ENCODE measurements at places on chromosomes 6 and 20.

GRCh38 chr6:85585741-85586140 lies 7.9 kb downstream of the SNX14 start:
- no peak for DNase-seq

- no peak for DNase-seq
These were observed 176.9 kb upstream of the OPRM1 start for GRCh38 chr6:153862139-153862538.

DNA sequence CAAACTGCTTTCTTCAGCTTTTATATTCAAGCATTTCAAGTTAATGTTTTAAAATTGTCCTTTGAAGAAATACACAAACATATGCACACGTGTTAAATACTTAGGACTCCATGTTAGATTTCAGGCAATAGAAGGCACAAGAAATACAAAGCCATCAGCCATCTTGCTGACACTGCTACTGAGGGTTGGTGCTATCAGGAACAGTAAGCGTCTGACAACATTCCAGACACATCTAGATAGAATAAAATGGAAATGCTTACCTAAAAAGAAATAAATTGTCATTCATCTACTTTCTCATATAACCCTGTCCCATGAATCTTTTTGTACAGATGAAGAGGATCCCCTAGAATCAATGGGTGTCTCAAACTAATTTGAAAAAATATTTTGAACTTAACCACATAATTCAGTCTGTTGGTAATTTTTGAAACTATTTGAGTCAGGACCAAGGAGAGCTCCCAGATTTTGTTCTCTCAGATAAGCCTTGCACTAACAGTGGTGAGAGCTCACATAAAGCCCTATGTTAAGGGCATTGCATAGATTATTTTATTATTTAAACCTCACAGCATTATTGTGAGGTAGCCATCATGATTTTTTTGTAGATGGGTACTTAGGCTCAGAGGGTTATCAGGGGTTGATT lies 631.1 kb upstream of the POU3F2 start:
- no peak for DNase-seq

DNA sequence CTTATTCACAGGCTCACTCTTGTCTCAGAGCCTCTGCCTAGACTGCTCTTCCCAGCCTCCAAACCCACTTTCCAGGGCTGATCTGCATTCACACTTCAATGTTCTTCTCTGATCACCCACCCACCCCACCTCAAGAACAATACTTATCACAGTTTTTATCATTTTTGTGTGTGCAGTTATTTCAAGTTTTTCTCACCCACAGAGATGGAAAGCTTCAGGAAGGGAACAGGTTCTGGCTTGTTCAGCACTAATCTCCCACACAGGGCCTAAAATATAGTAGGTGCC lies 160.9 kb downstream of the MRPL14 start:
- DNase-seq: no peak

DNA sequence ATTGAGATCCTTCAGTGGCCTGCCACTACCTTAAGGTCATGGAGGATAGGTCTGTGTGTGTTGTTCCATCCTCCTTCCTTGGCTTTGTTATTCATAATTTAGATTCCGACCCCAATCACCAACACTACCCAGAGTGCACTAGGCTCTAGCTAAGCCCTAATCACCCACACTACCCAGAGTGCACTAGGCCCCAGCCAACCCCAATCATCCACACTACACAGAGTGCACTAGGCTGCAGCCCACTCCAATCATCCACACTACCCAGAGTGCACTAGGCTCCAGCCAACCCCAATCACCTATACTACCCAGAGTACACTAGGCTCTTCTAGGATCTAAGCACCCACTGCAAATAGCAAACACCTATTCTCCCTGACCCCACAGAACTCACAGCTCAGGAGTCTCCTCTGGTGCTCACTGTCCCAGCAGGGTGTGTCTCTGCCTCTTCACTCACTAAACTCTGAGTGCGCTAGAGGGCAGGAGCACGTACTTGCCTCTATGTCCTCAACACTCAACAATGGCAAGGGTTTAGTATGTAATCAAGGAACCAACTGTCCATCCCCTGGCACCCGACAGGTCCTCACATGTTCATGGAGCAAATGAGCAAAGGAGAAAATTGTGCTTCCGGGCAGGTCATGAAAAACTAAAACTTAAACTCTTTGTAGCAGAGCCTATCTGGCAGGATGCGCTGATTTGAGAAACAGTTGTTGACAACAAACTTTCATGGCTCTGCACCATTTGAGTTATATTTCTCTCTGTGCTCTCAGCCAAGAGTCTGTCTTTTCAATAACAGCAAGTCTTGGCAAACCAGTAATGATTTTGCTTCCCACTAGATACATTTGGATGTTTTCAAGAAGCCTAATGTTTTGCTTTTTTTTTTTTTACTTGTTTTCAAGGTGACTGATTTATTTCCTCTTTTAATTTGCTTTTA lies 54.3 kb downstream of the SLC22A23 start:
- DNase-seq: no peak

GRCh38 chr6:80641591-80641990 lies 535.1 kb downstream of the BCKDHB start:
- no peak for DNase-seq

GRCh38 chr20:32670773-32671455 lies 2.8 kb downstream of the C20orf203 start:
- no peak for DNase-seq

DNA sequence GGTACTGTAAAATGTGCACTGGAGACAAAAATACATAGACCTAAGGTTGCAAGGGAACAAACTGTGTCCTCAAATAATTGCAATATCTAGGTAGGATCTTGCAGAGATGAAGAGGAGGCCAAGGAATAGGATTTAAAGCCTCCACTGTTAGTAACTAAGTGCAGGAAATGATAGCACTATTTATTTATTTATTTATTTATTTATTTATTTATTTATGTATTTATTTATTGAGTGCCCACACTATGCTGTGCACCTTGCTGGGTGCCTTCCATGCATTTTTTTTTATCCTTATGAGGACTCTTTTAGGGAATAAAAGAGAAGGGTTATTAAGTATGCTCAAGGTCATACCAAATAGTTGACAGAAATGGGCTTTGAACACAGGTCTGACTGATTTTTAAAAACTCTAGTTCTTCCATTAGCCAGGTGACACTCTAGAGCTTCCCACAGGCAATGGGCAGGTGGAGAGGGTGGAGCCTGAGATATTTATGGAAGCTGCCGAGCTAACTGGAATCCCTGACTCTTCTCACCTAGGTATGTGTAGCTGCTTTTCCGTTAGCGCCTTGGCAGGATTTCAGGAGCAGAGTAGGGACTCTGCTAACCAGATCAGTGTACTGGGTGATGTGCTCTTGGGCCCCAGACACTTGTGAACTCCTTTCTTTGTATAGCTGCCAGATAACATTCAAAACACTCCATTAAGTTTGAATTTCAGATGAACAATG lies 12.8 kb upstream of the NUP153 start:
- DNase-seq: no peak

DNA sequence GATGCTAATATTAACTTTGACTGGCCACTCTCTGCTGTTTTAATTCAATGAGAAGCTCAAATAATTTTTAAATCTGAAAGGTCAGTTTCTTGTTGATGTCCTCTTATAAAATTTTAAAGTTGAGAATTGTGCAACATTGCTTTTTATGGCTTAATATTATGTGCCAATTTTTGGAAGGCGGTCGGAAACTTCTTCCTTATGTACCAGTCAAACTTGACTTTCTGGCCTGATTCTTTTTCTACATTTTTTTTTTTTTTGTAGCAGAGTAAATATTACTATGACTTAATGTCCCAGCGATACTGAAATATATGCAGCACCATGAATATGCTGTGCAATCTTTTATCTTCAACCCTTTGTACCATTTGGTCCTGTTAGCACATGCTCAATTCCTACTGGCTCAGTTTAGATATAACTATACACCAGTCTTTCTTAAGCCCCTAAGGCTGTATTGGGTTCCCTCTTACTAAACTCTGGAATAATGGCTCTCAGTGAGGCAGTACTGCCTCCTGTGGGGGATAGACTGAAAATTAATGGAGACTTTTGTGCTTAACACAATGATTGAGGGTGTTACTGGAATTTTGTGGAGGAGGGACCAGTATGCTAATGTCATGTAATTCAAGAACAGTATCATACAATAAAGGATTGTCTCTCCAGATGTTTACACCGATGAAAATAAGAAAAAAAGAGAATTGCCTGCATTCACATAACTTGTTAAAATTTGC lies 156.4 kb upstream of the SYNCRIP start:
- no peak for DNase-seq

GRCh38 chr20:40441771-40442170 lies 247.3 kb downstream of the MAFB start:
- no peak for DNase-seq

- DNase-seq: no peak
These were observed 137.2 kb downstream of the PTPRT start for GRCh38 chr20:43052532-43052931.

DNA sequence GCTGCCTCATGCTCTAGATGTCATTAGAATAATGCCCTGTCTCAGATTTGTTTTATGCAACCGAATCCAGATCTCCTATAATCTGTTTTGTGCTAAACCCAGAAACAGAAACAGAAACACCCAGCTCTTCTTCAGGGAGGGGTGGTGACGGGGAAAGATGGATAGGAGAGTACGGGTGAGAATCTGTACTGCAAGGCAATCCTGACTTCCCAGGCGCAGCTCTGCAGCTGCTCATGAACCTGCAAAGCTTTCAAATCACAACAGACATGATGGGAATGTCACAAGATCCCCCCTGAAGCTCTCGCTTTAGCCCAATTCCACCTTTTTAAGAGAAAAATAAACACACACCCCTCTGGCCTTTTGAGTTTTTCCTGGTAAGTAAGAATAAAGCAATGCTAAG lies 71.5 kb downstream of the PPP1R3G start:
- no peak for DNase-seq

- DNase-seq: no peak
These were observed 23.9 kb downstream of the CD83 start for GRCh38 chr6:14141351-14142062.

DNA sequence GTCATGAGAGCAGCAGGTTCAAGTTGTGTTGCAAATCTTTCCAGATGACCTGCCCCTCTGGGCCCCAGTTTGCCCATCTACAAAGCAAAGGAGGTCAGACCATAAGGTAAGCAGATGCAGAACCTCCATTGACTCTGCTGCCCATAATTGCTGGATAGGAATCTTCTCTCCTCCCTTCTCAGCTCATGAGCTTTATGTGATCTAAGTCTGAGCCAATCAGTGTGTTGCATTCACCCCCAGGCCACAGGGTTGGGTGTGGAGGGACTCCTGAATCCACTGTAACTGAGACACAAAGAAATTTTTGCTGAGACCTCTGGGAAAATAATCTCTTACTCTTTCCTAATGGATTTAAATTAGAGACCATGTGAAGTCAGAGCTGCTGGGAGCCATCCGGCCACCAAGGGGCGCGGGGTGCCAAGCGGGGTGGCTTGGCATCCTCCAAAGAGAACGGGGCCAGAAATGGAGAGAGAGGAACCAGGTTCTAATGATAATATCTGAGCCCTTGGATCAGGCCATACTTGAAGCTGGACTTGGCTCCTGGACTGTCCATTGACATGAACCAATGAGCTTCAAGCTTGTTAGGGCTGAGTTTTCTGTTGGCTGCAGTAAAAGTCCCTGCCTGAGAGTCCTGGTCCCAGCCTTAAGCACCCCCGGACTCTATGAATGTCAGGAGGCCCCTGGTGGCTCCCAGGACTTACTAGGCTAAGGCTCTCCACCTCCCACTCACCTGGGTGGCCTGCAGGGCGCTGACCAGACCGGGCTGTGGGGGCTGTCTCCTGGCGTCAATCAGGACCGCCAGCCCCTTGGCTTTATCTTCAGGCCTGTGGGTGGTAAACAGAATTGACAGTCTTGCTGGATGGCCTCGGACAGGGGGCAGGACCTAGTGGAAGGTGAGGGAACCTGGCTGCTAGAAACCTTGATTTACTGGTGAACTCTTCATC lies 32.8 kb downstream of the KIAA1755 start:
- DNase-seq: no peak

DNA sequence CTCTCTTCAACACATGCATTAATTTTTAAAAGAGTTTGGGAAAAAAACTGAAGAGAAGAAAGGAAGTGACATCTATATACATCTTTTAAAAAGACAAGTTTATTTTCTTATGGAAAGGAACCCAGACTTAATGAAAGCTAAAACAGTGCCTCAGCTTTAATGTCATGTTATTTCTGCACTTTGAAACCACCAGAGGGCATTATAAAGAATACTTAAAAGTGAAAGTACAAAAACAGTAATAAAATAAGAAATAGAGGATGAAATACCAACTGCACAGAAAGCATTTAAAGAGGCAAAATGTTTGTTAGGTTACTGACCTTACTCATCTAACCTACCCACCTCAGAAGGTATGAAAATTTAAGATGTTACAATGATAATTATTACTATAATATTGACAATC lies 98.8 kb downstream of the HUS1B start:
- DNase-seq: no peak

DNA sequence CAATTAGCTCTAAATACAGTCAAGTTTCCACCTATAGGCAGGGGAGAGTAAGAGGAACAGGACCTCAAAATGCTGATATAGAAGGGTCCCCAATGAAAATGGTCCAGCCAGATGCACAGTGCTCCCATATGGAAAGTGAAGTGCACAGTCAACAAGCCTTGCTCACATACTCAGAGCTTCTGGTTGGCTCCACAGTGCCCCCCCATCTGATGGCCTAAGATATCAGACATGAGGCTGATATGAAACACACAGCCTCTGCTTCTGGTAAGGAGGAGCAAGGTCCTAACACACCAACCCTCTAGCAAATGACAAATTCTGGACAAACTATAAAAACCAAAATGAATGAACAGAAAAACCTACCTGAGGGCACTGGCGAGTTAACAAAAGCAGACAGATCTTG lies 111.4 kb upstream of the EMILIN3 start:
- DNase-seq: no peak

GRCh38 chr6:43413002-43413401 lies 14.3 kb upstream of the ABCC10 start:
- DNase-seq: no peak

GRCh38 chr6:86152546-86152945 lies 509.9 kb upstream of the SYNCRIP start:
- no peak for DNase-seq

- DNase-seq: no peak
These were observed 555 bp upstream of the ZBTB46 start for GRCh38 chr20:63831646-63831992.

DNA sequence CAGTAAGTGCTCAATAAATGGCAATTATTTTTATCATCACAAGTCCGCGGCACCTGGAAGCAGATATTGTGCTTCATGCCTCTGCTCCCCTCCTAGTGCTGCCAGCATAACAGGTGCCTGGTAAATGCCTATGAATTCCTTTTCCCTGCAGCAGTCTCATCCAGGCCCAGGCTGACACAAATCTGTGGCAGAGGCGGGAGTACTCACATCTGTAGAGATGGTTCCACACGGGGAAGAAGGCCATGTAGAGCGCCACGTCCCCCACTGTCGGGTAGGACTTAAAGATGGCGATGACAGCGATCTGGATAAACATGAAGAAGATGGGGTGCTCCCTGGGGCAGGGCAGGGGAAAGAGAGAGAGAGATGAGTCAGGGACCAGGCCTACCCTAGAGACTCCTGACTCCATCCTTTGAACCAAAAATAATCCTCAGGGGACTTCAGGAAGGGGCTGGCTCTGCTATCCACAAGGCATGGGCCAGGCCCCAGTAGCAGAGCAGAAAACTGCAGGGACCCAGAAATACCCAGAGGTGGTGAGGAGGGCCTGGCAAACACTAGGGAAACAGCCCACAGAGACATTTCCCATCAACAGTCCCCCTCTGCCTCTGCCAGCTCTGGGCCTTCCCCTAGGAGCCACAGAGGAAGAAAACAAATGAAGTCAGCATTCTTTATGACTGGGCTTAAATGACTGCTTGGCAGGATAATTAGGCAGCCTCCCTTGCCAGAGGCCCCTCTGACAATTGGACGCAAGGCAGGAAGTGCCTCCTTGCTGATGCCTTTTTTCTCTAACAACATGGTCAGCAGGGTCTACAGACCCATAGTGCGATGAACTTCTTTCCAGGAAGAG lies 23.0 kb downstream of the MAP1LC3A start:
- DNase-seq: no peak

Measured in amniotic stem cell (primary cell).